CD8-positive, alpha-beta memory T cell (primary cell): ENCODE measurements at places on chromosomes 16 and 17. TPM values are rescaled to one million over a fixed set of nuclear protein-coding genes. Genes with fewer than 3 reads are reported as not detected.

- no peak for DNase-seq
Observed at GRCh38 chr16:23104032-23104955, 45.0 kb downstream of the USP31 start.

GRCh38 chr17:18954321-18954720 lies 2.4 kb downstream of the SLC5A10 start:
- DNase-seq: no peak

DNA sequence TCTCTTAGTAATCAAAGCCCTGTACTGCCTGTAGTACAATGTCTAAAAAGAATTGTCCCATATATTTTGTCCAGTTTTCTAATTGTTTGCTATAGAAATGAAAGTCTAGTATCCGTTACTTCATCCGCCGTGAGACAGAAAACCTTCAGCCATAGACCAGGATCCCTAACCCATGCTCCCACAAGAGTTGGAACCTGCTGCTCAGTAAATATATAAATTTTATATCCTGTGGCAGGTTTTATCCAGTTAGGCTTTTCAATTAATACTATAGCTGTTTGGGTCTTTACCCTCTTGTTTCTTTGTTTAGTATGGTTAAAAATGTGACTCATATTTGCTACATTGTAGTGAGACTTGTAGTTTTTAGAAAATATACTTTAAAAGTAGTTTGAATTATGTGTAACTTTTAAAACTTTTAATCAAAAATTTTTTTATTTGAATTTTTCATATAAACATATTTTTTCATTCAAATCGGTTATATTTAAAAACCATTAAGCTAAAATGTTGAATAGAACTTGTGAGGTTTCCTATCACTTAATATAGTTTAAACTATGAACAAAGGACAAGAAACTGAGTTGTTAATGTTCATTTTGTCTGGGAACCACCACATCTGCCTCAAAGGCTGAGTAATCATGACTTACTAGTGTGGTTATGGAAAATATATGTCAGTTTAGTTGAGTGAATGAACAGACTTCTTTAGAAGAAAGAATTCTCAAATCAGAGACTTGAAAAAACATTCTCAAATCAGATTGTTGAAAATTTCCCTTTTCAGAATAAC lies 54.8 kb downstream of the VMP1 start:
- no peak for DNase-seq

GRCh38 chr17:31008374-31009041 lies 37.7 kb downstream of the RNF135 start:
- peak; percentile 75 for DNase-seq

GRCh38 chr17:2808367-2809335 lies 12.4 kb downstream of the RAP1GAP2 start:
- no peak for DNase-seq

GRCh38 chr17:42779936-42780850 lies at the start of gene WNK4:
TSS of gene WNK4 (plus strand) at chr17:42780610. CDS start at chr17:42780699, 89 bp downstream.
- no peak for DNase-seq

GRCh38 chr16:23595246-23595950 lies 718 bp downstream of the NDUFAB1 start:
- DNase-seq: no peak

DNA sequence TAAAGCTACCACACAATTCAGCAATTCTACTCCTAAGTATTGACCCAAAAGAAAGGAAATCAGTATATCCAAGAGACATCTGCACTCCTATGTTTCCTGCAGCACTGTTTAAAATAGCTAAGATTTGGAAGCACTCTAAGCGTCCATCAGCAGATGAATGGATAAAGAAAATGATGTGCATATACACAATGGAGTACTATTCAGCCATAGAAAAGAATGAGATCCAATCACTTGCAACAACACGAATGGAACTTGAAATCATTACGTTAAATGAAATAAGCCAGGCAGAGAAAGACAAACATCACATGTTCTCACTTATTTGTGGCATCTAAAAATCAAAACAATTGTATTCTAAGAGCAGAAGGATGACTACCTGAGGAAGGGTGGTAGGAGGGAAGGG lies 1.5 kb downstream of the SLFN11 start:
- no peak for DNase-seq

GRCh38 chr17:9140550-9141424 lies 119.5 kb downstream of the NTN1 start:
- no peak for DNase-seq

DNA sequence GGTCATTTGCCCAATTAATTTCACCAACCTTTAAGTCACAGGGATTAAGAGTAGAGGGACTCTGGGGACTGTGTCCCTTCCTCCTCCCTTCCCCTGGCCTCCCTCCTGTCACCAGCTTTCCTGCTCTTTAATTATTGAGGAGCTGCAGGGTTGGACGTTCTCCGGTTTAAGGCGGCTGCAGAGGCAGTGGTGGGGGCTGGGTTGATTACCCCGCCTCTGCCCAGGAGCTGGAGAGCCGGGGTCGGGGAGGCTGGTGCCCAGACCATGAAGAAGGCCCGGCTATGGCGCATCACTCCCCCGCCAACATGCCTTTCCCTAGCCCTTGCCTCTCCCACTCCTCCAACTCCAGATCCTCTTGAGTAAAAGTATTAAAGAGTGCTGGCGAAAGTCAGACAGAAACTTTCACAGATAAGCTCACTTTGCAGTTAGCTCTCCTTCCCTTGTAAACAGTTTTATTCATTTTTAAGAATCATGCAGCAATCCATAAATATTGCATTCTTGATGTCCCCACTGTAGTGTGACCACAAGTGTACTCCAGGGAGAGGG lies 1.1 kb upstream of the FOXJ1 start:
- no peak for DNase-seq

- DNase-seq: peak; percentile 48
Observed at GRCh38 chr17:45223539-45224528, 2.1 kb downstream of the FMNL1 start.

DNA sequence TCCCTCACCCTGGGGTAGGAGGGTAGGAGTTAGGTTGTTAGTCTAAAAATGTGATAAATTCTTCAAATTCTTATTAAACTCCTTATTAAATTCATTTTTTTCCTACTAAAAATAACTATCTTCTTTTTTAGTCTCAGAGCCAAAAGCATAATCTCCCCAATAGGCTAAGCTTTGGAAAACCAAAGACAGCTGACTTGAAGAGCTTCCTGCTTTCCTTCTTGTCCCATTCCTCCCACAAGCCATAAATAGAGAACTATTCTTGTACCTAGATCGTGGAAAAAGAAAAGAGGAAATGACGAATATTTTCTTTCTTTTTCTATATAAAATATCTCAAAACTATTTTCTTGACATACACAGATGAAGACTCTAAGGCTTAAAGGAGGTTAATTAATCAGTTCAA lies 486.9 kb downstream of the CDH8 start:
- no peak for DNase-seq

- DNase-seq: no peak
Observed at GRCh38 chr17:48497103-48497502, 33.7 kb downstream of the HOXB1 start.

DNA sequence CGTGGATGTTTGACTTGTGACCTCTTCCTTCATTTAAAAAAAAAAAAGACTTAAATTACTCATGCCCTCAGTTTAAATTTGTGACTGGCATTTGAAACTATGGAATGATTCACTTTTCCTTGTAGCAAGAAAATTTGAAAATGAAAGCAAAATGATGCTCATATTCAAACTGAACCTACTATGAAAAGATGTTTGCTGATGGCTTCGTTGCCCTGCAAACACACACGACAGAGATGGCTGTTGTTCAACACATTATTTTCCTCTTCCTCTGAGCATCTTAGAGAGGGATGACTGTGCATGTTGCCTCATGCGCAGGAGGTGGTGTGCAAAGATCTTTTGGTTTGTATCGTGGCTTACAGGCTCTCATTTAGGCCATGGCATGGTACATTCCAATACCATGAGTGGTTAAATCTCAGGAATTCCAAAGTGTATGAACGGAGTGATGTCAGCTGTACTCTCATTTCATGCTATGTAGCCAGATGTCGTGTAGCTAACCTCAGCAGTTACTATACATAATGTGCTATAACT lies 164.5 kb downstream of the PRKCA start:
- DNase-seq: no peak

GRCh38 chr17:65163990-65164495 lies 26.9 kb downstream of the RGS9 start:
- peak; percentile 18 for DNase-seq

- DNase-seq: no peak
Observed at GRCh38 chr16:69831212-69832123, 69.3 kb downstream of the WWP2 start.

GRCh38 chr16:66693149-66693548 lies 3.4 kb downstream of the CMTM4 start:
- DNase-seq: no peak

GRCh38 chr17:19415806-19416775 lies 5.1 kb downstream of the RNF112 start:
- no peak for DNase-seq

- peak; percentile 52 for DNase-seq
Observed at GRCh38 chr17:81513753-81514488, 1.3 kb upstream of the ACTG1 start.

GRCh38 chr17:68613739-68614298 lies 12.7 kb upstream of the FAM20A start:
- no peak for DNase-seq

GRCh38 chr17:75692976-75693375 lies 25.8 kb downstream of the SAP30BP start:
- DNase-seq: no peak

- DNase-seq: no peak
Observed at GRCh38 chr17:42512733-42513251, 23.2 kb upstream of the NAGLU start.

DNA sequence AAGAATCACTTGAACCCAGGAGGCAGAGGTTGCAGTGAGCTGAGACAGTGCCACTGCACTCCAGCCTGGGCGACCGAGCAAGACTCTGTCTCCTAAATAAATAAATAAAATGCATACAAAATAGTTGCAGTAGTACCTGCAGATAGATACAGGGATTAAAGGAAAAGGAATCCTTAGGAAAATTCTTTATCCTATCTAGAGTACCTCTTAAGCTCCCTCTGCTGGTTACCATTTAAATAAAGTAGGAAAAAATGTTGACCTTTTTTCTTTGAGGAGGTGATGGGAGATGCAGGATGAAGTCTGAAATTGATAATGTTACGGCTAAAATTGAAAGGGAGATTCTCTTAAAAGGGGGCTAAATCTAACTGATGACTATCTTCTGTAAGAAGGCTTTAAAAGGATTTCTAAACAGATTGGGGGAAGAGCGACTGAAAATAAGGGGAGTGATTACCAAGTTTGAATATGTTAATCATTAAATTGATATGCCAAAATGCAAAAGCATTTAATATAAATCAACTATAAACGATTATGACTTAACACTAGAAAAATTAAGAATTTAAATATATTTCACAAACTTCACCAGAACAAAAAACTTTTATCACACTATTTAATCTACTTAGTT lies 29.4 kb downstream of the C16orf87 start:
- no peak for DNase-seq

DNA sequence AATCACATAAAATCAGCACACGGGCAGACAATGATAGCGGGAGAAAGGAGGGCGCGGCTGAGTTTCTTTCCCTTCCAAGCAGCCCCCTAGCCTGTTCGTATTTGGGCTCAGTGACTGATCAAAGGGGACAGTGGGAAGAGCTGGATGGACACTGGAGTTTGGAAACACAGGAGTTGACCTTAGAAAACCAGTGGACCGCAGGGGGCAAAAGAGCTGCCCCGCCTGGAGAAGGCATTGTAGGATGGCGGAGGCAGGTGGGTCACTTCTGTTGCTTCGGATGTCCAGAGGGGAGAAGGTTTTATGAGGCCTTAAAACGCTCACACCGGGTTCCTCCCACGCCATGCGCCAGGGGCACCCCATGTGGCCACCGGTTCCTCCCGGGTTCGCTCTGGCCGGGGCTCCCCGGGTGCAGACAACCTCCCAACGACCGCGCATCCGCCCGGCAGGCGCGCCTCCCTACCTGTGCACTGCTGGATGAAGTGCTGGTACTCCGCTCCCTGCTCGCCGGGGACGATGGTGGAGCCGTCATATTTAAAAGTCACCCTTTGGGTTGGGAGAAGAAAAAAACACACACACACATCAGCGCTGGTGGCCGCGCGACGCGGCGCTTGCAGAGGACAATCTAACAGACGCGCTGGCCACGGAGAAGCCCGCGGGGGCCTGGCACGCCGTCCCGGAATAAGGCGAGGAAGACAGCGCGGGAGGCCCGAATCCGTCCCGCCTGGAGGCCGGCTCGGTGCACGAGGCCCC lies 662 bp downstream of the COTL1 start:
- DNase-seq: no peak

DNA sequence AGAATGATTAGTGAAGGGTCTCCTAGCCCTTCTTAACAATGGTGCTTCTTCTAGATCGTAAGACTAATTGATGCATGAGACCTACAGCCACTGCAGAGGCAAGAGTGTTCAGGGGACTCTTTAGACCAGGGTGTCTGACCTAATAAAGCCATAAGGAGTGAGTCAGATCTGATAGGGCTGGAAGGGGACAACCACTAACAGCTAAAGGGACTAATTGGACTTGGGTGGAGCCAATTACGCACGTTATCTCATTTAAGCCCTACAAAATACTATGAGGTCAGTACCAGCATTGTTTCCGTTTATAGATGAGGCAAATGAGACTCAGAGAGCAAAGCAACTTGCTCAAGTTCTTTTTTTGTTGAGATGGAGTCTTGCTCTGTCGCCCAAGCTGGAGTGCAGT lies 14.5 kb upstream of the RNF222 start:
- no peak for DNase-seq

- DNase-seq: no peak
Observed at GRCh38 chr16:4868026-4868425, 20.7 kb downstream of the UBN1 start.

DNA sequence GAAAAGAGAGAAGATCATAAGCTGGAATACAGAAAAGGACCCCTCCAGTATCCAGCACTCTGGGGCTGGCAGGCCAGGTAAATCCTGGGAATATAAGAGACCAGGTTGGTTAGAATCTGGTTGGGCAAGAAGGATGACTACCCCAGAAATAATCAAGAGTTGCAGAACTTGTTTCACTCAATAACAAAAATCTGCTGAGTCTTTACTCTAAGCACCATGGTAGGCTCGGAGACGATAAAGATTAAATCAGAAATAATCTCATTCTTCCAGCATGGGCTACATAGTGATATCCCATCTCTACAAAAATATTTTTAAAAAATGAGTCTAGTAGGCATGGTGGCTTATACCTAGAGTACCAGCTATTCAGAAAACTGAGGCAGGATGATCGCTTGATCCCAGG lies 138.0 kb upstream of the KCNJ16 start:
- no peak for DNase-seq

- DNase-seq: no peak
Observed at GRCh38 chr17:39675390-39676082, 7.3 kb downstream of the PNMT start.

- DNase-seq: no peak
Observed at GRCh38 chr16:20822521-20823325, 16.4 kb downstream of the REXO5 start.

Gene SLC16A11
- 1.8 TPM for total RNA-seq

Gene PPY
- total RNA-seq: not detected

Gene GNGT2
- 26.5 TPM for total RNA-seq

Gene TEFM
- 16.0 TPM for total RNA-seq

Gene SYNGR3
- 3.4 TPM for total RNA-seq

Gene CCDC144A
- 0.95 TPM for total RNA-seq

Gene TAT
- total RNA-seq: not detected

Gene PROCA1
- 4.7 TPM for total RNA-seq

Gene CLEC10A
- 0.42 TPM for total RNA-seq

Gene SLC13A2
- total RNA-seq: not detected
